Hippocampal formation (tissue), 2 donors: ENCODE measurements at places on chromosomes 7 and 10.

DNA sequence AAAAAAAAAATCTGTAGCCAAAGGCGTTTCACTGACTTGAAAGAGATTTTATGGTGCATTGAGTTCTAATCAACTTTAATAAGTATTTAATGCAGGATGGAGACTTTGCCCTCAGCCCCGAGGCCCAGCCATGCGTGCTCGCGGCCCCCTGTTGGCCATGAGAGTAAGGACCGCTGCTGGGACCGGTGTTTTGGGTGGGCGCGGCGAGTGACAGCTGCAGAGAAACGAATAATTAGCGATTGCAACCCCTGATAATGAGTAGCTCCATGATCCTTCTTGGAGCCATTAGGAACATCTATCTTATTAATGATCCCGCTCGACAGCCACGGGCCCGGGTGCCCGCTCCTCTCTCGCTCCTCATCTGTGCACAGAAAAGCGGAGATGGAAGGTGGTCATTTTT, 347.4 kb downstream of the RPS24 start:
- no peak for DNase-seq

DNA sequence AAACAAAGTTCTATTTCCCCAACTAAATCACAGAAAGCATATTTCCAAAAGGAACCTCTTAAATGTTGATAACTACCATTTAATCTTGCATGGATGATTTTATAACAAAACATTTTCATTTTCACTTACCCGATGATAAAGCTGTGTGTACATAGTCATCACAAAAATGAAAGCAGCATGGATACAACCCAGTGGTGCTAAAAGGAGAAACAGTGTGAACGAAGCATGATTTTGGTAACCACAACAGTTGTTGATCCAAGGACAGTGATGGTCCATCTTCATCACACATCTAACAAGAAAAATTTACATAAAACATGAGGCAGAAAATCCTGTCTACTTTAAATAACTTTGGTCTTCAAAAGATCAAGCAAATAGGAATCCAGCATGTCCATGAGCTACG, 4.7 kb downstream of the ZDHHC6 start:
- DNase-seq = no peak

DNA sequence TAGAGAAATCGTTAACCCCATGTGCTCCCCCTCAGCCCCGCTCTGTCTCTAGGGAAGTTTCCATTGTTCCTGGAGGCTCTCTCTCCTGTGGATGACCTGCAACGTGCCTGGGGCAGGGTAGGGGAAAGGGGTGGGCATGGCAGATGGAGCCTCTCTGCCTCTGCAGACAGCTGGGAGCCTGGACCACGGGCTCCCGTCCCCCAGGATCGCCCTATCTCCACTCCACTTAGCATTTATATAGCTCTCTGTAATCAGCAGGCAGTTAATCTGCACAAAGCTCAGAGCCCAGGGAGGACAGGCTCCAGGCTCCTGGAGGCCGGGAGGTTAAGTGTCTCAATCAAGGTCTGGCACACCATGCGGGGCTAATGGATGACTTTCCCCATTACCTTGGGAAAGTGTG, 369.7 kb downstream of the PLXNA4 start:
- DNase-seq = no peak

DNA sequence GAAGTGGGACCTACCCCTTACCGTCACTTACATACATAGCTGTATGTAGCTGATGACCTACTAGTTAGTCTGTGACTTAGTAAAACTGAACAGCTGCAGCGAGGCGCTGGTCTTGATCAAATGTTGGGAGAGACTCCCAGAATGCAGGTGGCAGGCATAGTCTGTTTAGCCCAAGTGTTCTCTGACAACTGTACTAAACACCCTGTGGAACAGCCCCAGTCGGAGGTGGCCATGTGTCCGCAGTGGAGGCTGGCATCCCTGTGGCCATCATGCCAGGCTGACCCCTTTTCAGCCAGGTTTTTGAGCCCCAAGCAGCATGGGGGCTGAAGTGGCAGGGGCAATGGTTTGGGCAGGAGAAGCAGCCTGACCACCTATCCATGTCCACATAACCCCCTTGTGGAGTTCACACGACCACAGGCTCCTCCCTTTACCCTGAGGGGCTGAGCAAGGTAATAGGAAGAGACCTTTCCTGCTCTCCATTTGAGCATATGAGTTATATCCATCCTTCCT, 7.2 kb downstream of the ADCY1 start:
- DNase-seq = no peak

DNA sequence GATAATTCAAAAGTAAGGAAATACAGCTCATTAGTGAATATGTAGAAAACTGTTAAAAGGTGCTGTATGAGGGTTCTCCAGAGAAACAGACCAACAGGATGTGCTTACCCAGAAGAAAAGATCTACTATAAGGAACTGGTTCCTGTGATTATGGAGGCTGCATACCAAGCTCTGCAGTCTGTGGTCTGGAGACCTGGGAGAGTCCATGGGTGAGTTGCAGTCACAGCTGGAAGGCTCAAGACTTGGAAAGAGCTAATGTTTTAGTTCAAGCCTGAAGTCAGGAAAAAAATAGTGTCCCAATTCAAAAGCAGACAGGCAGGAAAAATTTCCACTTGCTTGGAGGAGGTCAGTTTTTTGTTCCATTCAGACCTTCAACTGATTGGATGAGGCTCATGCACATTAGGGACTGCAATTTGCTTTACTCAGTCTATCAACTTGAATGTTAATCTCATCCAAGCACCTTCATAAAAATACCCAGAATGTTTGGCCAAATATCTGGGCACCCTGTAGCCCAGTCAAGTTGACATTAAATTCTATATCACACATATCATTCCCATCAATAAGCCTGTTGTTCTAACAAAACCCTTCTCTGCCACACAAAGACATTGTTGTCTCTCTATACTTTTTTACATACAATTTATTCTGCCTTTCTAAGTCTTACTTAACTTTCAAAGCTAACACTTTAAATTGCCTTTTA, 197.9 kb upstream of the KLF6 start:
- DNase-seq = no peak

GRCh38 chr7:14673202-14673601, 229.3 kb downstream of the DGKB start:
- DNase-seq = no peak

DNA sequence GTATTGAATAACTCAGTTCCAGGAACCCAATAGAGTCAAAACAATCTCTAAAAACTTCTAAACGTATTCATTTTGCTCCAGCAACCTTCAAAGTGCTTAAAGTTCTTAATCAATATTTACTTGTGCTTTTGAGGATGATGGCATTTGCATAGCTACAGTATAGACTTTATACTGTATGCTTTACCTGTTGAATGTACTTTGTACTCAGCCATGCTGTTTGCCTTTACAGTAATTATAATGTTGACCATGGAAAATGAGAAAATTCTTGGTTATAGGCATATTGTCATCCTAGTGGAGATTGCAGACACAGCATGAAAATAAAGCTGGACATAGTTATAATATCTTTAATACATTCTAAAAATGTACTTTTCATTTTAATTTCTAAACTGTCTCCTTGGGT, 762.7 kb upstream of the PHF14 start:
- no peak for DNase-seq

DNA sequence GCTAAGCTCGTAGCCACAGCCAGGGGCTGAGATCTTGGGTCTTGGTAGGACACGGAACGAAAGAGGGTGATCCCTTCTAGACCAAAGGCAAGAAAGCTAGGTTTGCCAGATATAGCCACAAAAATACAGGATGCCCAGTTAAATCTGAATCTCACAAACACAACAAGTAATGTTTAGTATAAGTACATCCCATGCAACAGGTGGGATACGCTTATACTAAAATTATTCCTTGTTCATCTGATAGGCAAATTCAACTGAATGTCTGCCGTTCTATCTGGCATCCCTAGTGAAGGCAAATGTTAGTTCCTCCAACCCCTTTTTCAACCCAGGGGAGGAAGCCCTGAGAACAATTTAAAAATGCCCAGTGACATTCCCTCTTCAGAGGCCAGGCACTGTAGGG, 131.1 kb upstream of the MGMT start:
- DNase-seq = peak; percentile 0
